ENCODE measurements at places on chromosomes 13 and 19. TPM values are rescaled to one million over a fixed set of nuclear protein-coding genes. Genes with fewer than 3 reads are reported as not detected.
A peak's percentile ranks its signal among the peaks of the same experiment; 100 is the strongest.

DNA sequence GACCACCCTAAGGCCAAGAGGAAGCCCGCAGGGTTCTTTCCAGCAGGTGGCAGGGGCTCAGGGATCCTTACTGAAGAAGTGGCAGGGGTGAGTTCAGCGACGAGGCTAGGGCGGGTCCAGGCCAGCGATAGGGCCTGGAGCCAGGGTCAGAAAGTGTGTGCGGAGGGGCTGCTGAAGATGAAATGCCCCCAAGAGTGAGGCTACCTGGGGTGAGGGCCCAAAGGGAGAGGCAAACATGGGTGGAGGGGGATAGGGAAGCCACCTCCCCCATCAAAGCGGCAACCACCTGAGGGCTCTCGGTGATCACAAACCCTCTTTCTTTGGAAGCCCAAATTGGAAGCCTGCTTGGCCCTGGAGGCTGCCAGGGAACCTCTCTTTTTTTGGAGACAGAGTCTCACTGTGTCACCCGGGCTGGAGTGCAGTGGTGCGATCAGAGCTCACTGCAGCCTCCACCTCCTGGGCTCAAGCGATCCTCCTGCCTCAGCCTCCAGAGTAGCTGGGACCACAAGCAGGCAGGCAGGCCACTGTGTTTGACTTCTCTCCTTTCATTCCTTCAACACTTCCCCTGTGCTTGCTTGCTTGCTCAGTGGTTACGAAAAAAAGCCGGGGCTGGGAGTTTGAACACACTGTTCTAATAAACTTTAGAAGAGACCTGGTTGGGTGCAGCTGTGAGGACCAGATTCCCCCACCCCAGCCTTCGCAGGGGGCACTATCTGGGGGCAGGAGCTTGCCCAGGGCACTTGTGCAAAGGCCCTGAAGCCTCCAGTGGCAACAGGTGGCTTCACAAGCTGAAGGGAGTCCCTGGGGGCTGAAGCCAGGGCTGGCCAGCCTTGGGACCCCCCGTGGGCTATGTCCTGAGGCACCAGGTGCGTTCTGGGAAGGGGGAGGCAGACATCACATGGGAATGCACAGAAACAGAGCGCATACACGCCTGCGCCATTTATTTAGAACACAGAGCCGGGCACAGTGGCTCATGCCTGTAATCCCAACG is 1.4 kb upstream of the ATP8B3 start:
- no peak for DNase-seq

- DNase-seq, result no peak
These were observed 11.5 kb downstream of the TM6SF2 start for GRCh38 chr19:19261350-19262189.

GRCh38 chr13:98449273-98449672 is 127.6 kb downstream of the STK24 start:
- no peak for DNase-seq

DNA sequence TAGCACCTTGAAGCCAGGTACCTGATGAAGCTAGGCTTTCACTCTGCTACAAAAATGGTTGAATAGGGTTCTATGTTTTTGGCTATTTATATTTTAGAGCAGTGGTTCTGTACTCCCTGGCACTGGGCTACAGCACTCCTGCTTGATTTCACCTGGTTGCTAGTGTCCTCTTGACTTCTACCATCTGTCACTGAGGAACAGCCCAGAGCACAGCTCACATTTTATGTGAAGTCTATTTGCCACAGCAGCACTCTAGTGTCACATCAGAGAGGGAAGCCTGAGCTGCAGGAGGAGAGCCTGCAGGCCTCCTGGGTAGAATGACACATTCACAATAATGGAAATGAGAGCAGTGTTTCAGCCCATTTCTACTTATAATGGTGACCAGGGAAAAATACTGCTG is 184.2 kb downstream of the ZNF486 start:
- no peak for DNase-seq

GRCh38 chr19:38032151-38032550 is 125.1 kb downstream of the SIPA1L3 start:
- DNase-seq, result peak; percentile 56

GRCh38 chr19:17484520-17485185 is 14.3 kb downstream of the SLC27A1 start:
- no peak for DNase-seq

DNA sequence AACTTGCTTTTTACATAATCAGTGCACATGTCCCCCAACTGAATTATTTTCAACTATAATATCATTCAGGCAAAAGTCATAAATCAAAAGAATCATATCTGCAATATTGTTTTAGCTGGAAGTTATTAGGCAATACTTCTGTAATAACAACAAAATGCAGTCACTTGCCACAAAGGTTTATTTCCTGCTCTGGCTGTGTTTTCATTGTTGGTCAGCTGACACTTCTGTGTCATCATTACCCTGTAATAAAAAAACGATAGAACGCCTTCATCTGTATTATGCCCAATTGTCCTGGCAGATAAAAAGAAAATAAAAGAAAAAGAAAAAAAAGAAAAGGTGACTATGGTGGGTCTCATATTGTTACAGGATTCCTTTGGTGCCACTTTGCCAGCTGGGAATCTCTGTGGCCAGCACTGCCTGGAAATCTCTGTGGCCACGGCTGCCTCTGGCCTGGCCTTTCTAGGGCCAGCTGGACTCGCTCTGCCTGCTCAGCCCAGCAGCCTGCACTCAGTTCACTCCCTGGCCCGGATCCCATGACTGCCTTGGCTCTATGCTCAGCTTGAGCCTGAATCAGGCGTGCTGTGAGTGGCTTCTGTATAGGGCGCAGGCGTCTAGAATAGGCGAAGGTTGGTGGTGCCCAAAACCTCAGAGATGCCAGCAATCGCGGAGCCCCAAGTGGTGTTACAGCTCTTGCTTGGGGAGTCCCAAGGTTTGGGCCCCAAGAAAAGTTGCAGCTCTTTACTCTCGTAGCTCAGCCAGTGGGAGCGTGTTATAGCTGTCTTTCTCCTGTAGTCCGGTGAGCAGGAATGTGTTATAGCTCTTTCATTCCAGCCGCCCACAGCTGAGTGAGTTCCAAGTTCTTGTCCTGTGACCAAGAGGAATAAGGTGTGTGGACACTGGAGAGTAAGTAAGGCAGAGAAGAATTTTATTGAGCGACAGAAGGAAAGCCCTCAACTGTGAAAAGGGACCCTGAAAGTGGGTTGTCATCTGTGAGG is 1227.1 kb downstream of the SLITRK1 start:
- DNase-seq, result no peak

The TYROBP gene
- total RNA-seq, result not detected

DNA sequence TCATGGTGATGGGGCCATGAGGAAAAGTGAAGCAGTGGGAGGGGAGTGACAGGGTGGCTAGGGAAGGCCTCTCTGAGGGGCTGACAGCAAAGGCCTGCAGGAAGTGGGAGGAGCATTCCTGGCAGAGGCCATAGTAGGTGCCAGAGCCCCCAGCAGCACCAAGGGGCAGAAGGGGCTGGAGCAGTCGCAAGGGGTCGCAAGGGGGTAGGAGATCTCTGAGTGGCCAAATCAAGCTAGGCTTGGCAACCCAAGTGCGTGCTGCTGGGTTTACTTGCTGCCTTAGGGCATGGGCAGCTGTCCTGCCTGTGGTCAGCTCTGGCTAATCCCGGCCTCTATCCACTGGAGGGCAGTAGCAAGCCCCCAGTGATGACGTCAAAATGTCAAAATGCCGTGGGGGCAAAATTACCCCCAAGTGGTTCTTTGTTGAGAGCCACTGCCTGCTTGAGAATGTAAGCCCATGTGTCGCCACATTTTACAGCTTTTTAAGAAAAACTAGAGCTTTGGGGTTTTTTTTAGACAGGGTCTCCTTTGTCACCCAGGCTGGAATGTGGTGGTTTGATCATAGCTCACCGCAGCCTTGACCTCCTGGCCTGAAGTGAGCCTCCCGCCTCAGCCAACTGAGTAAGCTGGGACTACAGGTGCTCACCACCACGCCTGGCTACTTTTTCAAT is 11.8 kb downstream of the CCDC97 start:
- DNase-seq, result peak; percentile 32

- no peak for DNase-seq
These were observed 18.5 kb downstream of the TMED1 start for GRCh38 chr19:10817291-10818038.

GRCh38 chr19:5718579-5719273 is 1.2 kb downstream of the LONP1 start:
- DNase-seq, result peak; percentile 74

DNA sequence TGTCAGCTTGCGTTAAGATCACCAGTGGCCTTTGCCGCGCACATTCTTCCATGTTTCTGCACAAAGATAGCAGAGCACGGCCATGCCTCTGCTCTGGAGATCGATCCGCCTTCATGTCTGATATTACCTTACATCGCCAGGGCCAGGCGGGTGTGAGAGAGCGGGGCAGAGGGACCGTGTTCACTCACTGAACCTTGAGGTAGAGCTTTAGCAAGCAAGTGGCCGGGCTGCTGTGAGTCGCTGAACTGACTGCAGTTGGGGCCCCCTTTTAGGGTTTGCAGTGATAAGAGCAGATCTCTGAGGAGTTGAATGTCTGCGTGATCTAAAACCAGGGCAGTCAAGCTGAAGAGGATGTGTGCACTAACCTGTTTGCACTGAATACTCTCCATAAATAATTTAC is 275.4 kb upstream of the OBI1 start:
- DNase-seq, result no peak

- DNase-seq, result no peak
These were observed 87.2 kb upstream of the SLC10A2 start for GRCh38 chr13:103153466-103153865.

GRCh38 chr19:43776286-43776685 is 4.5 kb downstream of the KCNN4 start:
- DNase-seq, result no peak
